ENCODE measurements at places on chromosomes 5 and 9.

GRCh38 chr5:120436996-120437395 is 27.1 kb upstream of the PRR16 start:
- no peak for DNase-seq

DNA sequence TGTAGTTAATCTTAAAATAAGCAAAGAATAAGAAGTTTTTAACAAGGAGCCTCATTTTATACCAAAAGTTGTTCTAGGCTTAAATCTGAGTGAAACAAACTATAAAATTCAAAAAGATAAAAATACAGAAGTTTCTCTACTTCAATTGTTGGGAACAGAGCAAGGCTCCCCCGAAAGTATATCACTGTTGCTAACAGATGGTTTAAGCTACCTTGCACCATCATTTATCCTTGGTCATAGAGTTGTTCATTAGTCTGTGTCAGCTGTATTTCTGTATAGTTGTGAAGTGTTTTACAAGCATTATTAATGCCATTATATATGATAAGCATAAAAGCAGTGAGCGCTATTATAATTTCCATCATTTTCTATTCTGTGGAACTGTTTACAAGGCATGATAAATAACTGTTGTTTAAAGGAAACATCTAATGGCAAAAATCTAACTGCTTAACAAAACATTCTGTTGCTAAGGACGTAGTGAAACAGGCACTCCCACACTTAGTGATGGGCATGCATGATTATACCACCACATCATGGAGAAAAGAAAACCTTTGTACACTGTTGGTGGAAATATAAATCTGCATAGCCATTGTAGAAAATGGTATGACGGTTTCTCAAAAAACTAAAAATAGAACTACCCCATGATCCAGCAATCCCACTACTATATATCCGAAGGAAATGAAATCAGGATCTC is 23.3 kb upstream of the ACO1 start:
- no peak for DNase-seq

GRCh38 chr9:21777701-21778100 is 24.7 kb upstream of the MTAP start:
- DNase-seq: no peak

DNA sequence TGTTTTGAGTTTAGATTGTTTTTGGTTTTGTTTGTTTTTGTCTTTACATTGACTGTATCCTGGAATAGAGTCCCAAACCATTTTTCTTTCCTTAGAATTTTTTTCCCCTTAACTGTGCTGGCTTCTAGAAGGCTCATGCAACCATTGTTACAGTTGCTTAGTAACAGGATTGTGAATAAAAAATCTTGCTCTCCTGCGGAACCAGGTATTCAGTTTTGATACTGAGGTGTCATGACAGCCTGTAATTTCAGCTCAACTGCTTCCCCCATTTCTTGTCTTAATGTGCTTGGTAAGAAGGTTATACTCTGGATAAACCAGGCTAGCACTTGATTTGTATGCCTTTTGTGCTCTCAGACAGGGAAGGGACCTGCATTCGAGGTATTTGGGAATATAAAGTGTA is 42.1 kb downstream of the FOCAD start:
- no peak for DNase-seq

- DNase-seq: no peak
These were observed 46.8 kb upstream of the PLPP6 start for GRCh38 chr9:4615251-4615650.

DNA sequence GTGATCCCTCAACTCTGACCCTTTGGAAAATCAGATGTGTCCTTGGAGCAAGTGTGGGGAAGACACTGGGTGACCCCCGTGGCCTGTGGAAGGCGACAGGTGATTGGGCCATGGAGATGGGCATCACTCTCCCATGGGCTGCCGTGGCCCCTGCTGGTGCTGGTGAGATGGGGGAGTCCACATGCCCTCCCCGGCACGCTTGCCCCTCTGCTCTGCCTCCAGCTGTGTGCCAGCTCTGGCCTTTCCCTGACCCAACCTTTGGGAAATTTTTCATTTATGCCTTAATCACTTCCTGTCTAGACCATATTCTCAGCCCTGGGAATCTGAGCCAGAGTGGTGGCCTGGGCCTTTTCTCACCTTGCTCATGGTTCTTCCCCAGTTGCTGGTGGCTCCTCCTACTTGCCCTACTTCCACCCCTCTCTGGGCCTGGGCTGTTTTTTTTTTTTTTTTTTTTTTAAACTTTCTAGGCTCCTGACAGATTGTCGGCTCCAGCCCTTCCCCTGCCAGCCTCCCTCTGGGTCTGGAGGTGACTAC is 56.6 kb downstream of the RGS3 start:
- DNase-seq: no peak

- peak; percentile 88 for DNase-seq
These were observed 56.4 kb upstream of the RPL26L1 start for GRCh38 chr5:172902497-172903472.

- no peak for DNase-seq
These were observed 698 bp downstream of the NFX1 start for GRCh38 chr9:33291031-33291397.

DNA sequence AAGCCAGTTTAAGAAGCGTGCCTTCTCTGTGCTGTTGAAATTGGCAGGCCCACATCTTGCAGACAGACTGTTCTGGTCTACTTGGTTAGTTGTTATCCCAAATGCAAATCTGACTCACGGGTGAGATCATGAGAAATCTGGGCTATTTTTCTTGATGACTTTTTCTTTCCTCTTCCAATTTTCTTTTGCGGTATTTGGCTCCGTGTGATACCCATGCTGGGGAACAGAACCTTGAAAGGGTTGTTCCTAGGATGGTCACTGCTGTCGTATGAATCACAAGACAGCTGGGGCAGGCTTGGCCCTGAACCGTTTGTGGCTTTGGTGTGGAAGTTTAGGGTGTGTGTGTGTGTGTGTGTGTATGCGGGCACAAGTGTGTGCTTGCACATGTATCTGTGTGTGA is 24.6 kb downstream of the PDZD2 start:
- DNase-seq: no peak

GRCh38 chr9:4082948-4083347 is 216.9 kb downstream of the GLIS3 start:
- DNase-seq: no peak

- no peak for DNase-seq
These were observed 10.4 kb upstream of the TOMM5 start for GRCh38 chr9:37602817-37603216.

GRCh38 chr9:96500696-96501632 is 51.0 kb downstream of the HABP4 start:
- peak; percentile 61 for DNase-seq

- DNase-seq: peak; percentile 76
These were observed 4.4 kb upstream of the OR2S2 start for GRCh38 chr9:35962126-35962906.

DNA sequence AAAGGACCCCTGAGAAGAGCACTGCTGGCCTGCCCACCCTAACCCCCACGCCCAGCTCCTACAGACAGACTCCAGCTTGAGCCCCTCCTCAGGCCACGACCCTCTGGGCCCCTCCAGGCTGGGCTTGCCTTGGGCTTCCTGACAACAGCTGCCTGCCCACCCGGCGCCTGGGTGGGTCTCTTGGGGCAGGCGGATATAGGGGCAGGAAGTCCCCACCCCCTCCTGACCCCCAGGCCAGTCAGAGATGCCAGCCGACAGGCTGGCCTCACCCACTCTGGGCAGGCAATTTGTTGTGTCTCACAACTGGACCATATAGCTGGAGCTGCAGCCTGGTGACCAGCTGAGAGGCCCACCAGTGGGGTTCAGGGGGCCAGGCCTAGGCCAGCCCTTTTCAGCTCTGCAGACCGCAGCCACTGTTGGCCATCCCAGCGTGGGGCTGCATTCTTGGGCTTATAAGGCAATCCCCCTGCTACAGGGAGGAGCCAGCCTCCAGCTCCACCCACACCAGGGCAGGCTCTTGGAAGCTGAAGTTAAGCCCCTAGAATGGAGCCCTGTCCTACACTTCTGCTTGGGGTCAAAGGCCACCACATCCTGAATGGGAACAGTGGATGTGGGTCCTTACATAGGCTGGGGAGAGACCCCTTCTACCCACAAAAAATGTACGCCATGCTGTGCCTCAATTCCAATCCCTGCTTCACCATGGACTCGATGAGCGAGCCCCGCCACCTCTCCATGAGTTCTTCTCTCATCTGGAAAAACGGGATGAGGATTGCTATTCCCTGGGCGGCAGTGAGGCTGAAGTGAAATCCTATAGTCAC is 2.0 kb downstream of the PDLIM7 start:
- peak; percentile 91 for DNase-seq

- DNase-seq: no peak
These were observed 210.1 kb upstream of the CDH10 start for GRCh38 chr5:24854850-24855249.

DNA sequence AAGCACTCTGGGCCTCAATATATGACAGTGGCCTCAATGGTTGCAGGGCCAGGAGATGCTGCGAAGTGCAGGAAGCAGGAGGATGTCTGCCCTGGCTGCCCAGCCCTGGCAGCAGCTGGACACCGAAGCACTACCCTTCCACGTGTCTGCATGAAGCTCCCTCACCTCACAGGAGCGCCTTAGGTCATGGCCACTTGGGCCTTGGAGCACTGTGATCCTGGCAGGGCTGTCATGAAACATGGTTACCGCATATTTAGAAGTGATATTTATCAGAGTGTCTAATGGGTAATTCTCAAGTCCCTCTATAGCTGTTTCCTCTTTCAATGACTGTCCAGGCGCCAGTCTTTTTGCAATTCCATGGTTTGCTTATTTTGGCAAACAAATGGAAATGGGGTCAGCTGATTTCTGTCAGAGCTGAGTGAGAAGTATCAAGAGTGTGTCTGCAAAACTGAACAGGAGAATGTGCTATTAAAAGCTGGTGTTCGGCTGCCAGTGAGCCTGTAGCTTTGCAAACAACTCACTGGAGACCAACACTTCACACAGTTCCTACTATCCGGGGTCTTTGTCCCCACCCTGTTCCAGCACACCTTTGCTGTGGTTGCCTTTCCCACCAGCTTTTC is 285.9 kb downstream of the KIF4B start:
- DNase-seq: no peak

GRCh38 chr9:117938086-117938485 is 233.9 kb downstream of the TLR4 start:
- no peak for DNase-seq

DNA sequence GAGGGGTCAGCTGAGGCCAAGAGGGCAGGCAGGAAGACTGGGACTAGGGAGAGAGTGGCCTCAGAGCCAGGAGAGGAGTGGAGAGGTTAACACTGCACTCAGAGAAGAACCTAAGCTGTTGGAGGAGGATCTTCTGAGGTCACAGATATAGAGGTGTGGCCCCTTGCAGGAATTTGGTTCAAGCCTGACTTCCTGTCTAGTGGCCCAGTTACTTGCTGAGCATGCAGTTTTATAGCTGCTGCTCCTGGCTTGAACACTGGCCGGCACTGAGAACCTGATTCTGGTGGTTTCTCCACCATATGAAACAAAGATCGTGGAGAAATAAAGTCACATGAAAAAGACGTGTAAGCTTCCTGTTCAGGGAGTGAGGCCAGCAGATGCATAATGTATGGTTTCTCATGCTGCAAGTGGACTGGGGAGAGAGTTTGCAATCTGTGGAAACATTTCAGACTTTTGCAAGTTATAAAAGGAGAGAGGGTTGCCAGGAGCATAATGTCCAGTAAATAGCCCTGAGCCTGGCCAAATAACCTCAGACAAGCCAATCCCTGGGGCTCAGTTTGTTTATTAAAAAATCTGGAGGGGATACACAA is 82.6 kb downstream of the GALNT10 start:
- no peak for DNase-seq

GRCh38 chr9:123834889-123835562 is 94.9 kb downstream of the DENND1A start:
- no peak for DNase-seq

- peak; percentile 87 for DNase-seq
These were observed 714 bp downstream of the UBE2D2 start for GRCh38 chr5:139561655-139562451.

DNA sequence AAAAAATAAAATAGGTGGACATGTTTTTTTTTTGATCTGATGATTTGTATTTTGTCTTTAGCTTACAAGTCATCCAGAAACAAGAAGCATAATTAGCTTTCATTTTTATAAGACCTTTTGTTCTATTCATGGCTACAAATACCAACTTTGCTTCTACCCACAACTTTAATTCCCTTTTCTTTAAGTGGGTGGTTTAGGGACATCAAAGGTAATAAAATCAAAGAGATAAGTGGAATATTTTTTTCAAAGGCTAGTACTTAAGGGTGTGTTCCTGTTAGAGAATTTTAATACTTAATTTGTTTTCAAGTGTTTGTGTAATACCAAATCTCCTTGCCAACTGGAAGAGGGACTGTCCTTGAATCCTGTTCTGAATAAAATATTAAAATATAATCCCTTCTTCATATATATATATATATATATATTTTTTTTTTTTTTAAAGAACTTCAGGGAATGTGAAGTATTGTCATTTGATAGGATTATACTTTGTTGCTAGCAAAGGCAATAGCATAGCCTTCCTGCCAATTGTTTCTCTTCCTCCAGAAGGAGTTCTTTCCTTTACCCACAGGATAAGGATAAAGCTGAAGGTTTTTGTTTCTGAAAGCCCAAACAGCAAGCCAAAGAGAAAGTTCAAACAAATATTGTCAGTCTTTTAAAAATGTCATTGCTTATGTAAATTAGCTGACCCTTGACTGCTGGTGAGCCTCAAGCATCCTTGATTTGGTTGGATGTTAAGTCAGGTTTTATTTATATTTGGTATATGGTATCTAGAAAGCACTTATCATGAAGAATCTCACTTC is 108.9 kb downstream of the PAM start:
- no peak for DNase-seq

- DNase-seq: no peak
These were observed 153.0 kb upstream of the SMC2 start for GRCh38 chr9:103941104-103941503.

DNA sequence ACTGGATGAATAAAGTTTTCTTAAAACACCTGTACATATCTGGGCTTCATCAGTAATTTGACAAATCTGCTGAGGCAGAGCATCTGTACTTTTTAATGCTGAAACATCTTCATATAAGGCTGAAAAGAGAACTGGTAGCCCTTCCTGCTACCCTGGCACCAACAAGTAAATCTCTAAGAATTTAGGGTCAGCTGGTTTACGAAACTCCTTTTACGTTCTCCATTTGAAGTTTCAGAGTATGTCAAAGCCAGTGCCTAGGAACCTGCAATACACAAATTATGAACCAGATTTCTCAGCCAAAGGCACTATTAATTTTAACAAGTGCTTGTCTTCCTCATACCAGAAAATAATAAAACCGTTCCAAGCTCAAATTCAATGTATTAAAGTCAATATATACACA is 3.8 kb downstream of the ZFAND5 start:
- DNase-seq: no peak

Measured in H7 (cell line).